ENCODE measurements at places on chromosomes 13 and 19.

DNA sequence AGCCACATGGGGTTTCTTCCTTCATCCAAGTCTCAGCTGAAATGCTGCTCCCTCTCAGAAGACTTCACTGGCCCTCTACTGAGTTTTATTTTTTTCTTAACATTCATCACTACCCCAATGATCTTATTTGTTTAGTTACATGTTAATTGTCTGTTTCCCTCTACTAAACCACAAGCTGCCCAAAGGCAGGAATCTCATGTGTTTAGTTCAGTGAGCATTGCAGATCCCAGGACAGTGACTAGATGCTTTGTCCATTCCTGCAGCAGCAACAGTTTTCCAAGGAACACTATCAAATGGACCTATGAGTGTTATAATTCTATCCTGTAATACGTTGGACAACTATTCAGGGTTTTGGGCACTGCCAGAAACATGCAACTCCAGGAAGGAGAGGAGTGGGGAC, 93.1 kb downstream of the RNASEH2B start:
- DNase-seq, result no peak

DNA sequence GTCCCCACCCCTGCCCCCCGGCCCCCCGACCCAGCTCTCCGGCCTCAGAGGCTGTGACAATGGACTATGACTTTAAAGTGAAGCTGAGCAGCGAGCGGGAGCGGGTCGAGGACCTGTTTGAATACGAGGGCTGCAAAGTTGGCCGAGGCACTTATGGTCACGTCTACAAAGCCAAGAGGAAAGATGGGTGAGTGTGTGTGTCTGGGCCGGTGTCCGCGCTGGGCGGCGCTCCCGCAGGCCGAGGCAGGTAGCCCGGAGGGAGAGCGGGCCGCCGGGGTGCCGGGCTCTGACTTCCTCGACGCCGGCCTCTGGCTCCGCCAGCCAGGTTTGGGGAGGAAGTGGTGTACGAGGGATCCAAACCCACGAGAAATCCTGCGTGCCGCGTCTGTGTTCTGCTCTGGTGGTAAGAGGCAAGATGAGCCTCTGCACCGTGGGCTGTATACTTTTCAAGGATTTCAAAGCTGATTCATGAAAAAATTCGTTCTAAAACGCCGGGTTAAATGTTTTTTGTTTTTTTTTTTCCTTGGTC, 718 bp downstream of the CDK8 start:
- no peak for DNase-seq

DNA sequence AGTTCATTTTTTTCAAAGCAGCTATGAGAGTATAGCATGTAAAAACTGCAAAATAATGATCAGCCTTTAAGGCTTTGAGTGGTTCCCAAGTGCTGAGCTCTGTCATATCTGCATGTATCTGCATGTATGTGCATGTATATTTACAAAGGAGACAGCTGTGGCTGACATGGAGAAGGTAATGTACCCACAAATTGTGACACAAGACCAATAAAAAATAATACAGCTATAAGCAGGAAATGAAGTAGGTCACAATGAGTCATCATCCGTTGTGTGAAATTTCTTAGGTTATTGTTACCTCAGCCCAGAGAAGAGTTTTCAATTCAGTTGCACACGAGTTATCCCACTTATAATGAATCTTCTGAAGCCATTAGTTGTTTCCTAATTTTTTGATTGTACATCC, 60.9 kb upstream of the MED4 start:
- DNase-seq, result no peak

GRCh38 chr13:36436811-36437210, 4.5 kb downstream of the CCNA1 start:
- no peak for DNase-seq

DNA sequence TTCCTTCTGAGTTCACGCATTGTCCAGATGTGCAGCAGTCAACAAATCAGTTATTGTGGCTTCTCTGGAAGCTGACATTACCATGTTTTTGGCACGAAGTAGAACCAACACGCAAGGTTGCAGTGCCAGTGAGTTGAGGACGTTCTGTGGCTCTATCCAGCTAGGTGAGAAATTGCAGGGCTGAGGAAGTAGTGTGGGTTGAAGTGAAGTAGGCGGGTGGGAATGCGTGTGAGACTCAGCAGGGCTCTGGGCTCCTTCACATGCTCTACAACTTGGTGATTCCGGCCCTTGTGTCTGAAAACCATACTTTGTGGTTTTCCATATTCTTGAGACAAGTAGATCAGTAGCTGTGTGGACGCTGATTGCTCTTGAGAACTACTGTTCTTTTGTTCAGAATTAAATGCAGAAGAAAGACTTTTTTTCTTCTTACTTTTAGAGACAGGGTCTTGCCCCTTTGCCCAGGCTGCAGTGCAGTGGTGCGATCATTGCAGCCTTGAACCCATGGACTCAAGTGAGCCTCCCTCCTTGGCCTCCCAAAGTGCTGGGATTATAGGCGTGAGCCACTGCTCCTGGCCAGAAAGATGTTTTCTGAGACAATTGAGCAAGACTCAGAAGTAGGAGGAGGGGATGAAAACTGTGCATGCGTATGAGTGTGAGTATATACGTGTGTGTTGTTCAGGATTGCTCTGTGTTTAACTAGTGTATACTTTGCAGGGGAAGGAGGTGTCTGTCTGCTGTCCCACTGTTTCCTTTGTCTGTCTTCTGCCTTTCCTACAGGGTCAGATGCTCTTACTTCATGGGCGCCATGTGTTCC, 46.2 kb downstream of the GATAD2A start:
- DNase-seq, result no peak

- DNase-seq, result no peak
Measured at GRCh38 chr13:69450245-69450644, 657.4 kb upstream of the ATXN8OS start.

GRCh38 chr13:98327371-98328270, 150.6 kb upstream of the RNF113B start:
- no peak for DNase-seq

- no peak for DNase-seq
Measured at GRCh38 chr13:44212633-44213396, 160.8 kb upstream of the SERP2 start.

GRCh38 chr19:11481534-11482383, 913 bp upstream of the ELAVL3 start:
- DNase-seq, result peak; percentile 64

DNA sequence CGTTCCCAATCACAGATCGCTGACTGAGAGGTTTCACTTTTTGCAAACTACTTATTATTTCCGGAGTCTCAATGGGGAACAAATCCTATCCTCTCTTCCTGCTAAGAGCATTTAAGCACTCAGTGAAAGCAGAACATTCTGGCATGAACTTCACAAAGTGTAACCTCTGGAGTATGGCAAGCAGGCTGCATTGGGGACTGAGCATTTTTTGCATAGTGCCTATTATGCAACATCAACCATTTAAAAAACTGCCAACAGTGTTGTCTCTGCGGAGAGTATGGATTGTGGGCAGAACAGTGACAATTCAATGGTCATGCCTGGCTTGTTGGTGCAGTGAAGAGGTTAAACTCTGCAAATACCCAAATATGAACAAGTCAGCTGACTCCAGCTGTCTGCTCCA, 484.6 kb downstream of the OLFM4 start:
- peak; percentile 2 for DNase-seq

- DNase-seq, result no peak
Measured at GRCh38 chr13:89746554-89746953, 1600.9 kb upstream of the MIR17HG start.

GRCh38 chr19:41849067-41849466, 4.2 kb downstream of the DMRTC2 start:
- DNase-seq, result no peak

DNA sequence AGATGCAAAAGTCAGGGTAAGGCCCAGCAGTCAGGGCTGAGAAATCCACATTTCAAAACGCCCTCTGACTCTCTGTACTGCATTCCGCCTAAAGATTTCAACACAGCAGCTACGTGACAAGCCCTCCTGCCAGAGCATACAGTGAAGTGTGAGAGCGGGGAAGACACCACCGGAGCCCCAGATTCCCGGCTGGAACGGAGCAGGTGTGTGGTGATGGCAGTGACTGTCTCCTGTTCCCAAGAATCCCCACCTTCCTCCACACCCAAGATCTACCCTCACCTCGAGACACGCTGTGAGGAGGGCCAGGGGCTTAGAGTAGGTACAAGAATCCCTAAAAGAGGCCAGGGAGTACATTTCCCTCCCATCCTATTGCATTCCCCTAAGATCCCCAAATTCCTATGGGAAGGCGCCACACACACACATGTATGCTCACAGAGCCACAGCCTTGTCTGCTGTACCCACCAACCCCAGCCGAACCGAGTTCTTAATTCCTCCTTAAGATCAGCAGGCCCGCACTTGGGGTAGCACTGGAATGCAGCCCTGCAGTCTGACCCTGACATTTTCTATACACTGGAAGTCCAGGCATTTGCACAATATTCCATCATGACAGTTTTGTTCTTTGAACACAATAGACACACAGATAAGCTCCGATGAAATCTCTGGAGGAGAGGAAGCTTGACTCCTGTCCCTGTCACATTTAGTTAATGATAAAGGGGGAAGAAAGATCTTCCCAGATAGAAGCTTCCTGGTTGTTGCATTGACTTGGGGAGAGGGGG, 102.9 kb downstream of the FOXO1 start:
- DNase-seq, result no peak

DNA sequence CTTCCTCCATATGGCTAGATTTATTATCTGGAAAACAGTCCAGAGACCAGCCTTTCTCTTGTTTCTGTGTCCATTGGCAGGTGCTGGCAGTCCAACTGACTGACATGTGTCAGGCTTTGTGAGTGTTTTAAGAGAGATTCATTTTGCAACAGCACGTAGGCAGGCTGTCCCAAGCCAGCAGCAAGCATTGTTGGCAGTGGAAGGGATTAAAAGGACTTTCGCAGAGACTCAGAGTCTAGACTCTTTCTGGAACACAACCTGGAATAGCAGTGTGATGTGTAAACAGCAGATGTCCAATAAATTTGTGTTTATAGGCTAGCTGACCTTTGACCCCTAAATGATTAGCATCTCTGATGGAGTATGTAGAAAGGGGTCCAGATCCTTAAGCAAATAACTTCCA, 222.2 kb upstream of the SERP2 start:
- DNase-seq, result no peak

DNA sequence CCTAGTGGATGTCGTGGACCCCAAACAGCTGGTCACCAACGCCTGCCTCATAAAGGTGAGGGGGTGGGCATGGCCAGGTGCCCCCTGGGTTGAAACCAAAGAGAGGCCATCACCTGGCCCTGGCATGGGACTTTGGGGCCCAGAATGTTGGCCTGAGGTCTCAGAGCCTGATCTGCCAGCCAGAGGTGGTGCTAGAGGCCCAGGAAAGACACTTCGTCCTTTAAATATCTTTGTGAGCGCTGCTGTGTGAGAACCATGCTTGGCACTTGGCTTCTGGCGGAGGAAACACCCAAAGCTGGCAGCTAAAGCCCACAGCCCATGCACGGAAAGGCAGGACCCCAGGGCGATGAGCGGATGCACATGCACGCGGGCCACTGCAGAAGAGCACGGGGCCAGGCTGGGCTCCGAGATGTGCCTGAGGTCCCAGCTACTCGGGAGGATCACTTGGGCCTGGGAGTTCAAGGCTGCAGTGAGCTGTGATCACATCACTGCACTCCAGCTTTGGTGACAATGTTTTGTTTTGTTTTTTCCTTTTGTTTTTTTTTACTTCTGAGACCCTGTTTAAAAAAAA, 4.3 kb upstream of the ADM5 start:
- DNase-seq, result no peak
